ENCODE measurements at places on chromosomes 2 and 18.

GRCh38 chr2:10750610-10751009 is 29.2 kb downstream of the ATP6V1C2 start:
- DNase-seq = no peak
- H3K4me1 ChIP-seq = no peaks in the 10 kb centered on the region
- no peak overlapping the region for H3K4me3 ChIP-seq
- no peaks in the 10 kb centered on the region for H3K27me3 ChIP-seq
- no peak overlapping the region for H3K27ac ChIP-seq

GRCh38 chr2:197238043-197238365 is 72.6 kb downstream of the ANKRD44 start:
- H3K36me3 ChIP-seq = no peaks in the 10 kb centered on the region
- no peak overlapping the region for H3K4me3 ChIP-seq
- H3K27me3 ChIP-seq = no peaks in the 10 kb centered on the region
- DNase-seq = no peak

GRCh38 chr18:45828917-45829811 is 3.7 kb downstream of the SIGLEC15 start:
- no peaks in the 10 kb centered on the region for H3K27me3 ChIP-seq
- DNase-seq = no peak
- no peak overlapping the region for H3K4me3 ChIP-seq
- no peak overlapping the region for H3K27ac ChIP-seq

GRCh38 chr2:37634914-37635503 is 36.4 kb downstream of the CDC42EP3 start:
- H3K4me3 ChIP-seq = no peak overlapping the region
- no peaks in the 10 kb centered on the region for H3K4me1 ChIP-seq
- no peaks in the 10 kb centered on the region for H3K27me3 ChIP-seq
- no peak overlapping the region for H3K27ac ChIP-seq
- no peaks in the 10 kb centered on the region for H3K36me3 ChIP-seq
- no peak for DNase-seq

GRCh38 chr2:100990166-100990565 is 11.9 kb upstream of the RPL31 start:
- H3K27ac ChIP-seq = no peak overlapping the region
- H3K36me3 ChIP-seq = no peaks in the 10 kb centered on the region
- H3K27me3 ChIP-seq = no peaks in the 10 kb centered on the region
- no peak for DNase-seq
- H3K4me1 ChIP-seq = no peaks in the 10 kb centered on the region

GRCh38 chr2:169065864-169066517 is 3.4 kb upstream of the DHRS9 start:
- no peak overlapping the region for H3K27ac ChIP-seq
- DNase-seq = no peak
- no peaks in the 10 kb centered on the region for H3K4me1 ChIP-seq
- H3K27me3 ChIP-seq = no peaks in the 10 kb centered on the region
- no peaks in the 10 kb centered on the region for H3K36me3 ChIP-seq
- no peak overlapping the region for H3K4me3 ChIP-seq

- no peak for DNase-seq
- H3K27ac ChIP-seq = no peak overlapping the region
- H3K4me1 ChIP-seq = no peaks in the 10 kb centered on the region
- H3K27me3 ChIP-seq = no peaks in the 10 kb centered on the region
- H3K4me3 ChIP-seq = no peak overlapping the region
Measured at GRCh38 chr2:68384485-68385107, 19.5 kb downstream of the PLEK start.

- H3K27me3 ChIP-seq = no peaks in the 10 kb centered on the region
- H3K4me3 ChIP-seq = no peak overlapping the region
- no peaks in the 10 kb centered on the region for H3K36me3 ChIP-seq
Measured at GRCh38 chr2:236769981-236770671, 200.5 kb downstream of the ACKR3 start.

GRCh38 chr2:152335726-152336118 is 748 bp downstream of the FMNL2 start:
- H3K4me3 ChIP-seq = peak overlapping the region; percentile 69
- H3K4me1 ChIP-seq = peaks cover 33% of the 10 kb centered on the region
- H3K36me3 ChIP-seq = no peaks in the 10 kb centered on the region
- no peak overlapping the region for H3K27ac ChIP-seq
- DNase-seq = no peak

GRCh38 chr2:75403991-75404428 is 156.7 kb downstream of the EVA1A start:
- H3K4me3 ChIP-seq = no peak overlapping the region
- peak; percentile 82 for DNase-seq
- H3K27me3 ChIP-seq = no peaks in the 10 kb centered on the region
- peaks cover 27% of the 10 kb centered on the region for H3K4me1 ChIP-seq

- no peak overlapping the region for H3K4me3 ChIP-seq
- no peak overlapping the region for H3K27ac ChIP-seq
- DNase-seq = peak; percentile 46
- no peaks in the 10 kb centered on the region for H3K36me3 ChIP-seq
Measured at GRCh38 chr18:79200546-79201268, 131.5 kb downstream of the ATP9B start.

- peak; percentile 88 for DNase-seq
- H3K27me3 ChIP-seq = no peaks in the 10 kb centered on the region
- H3K4me3 ChIP-seq = 0 out of 2 replicates have a peak overlapping the region, but pooled peaks have one; percentile 4
- H3K27ac ChIP-seq = peak overlapping the region; percentile 78
Measured at GRCh38 chr18:39591649-39592048, 2026.1 kb upstream of the CELF4 start.

DNA sequence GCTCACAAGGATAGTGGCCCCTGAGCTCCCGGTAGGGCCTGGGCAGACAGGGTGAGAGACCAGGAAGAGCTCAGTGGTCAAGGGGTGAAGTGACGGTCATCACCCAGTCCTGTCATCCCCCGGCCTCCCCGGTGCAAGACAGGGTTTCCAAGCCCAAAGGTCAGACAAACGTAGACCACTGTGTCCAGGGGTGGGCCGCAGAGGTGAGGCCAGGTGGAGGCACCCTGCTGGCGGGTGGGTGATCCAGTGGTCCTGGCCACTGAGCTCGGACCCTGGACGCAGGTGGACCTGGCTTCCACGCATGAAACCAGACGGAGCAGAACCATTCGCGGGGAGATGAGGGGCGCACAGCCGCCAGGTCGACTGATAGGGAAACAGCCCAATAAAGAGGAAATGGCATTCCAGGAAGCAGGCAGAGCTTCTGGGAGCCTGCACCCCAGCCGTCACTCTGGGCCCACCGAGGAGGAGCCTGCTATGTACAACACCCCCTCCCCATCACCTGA is 14.4 kb upstream of the SNED1 start:
- no peak overlapping the region for H3K4me3 ChIP-seq
- no peak for DNase-seq
- no peak overlapping the region for H3K27ac ChIP-seq

- no peaks in the 10 kb centered on the region for H3K4me1 ChIP-seq
- no peak for DNase-seq
- H3K4me3 ChIP-seq = no peak overlapping the region
Measured at GRCh38 chr18:29652797-29653196, 1389.7 kb downstream of the DSC3 start.

DNA sequence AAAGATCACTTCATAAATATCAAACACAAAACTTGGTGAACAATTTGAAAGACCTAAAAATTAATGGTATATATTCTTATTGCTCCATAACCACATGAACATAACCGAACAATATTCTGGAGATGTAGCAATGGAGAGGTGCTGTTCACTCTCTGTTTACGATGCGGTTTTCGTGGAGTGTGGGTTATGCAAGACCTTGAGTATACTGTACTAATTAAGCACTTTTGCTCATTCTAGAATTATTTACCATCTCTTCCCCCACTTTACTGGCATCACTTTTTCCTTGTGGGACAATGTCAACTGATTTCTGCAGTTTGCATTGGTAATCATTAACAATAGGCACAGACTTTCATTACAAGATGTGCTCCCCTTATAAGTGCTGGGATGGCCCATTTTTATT is 97.6 kb downstream of the RAPH1 start:
- no peaks in the 10 kb centered on the region for H3K27me3 ChIP-seq
- H3K27ac ChIP-seq = no peak overlapping the region
- DNase-seq = no peak
- H3K4me1 ChIP-seq = no peaks in the 10 kb centered on the region
- no peak overlapping the region for H3K4me3 ChIP-seq

DNA sequence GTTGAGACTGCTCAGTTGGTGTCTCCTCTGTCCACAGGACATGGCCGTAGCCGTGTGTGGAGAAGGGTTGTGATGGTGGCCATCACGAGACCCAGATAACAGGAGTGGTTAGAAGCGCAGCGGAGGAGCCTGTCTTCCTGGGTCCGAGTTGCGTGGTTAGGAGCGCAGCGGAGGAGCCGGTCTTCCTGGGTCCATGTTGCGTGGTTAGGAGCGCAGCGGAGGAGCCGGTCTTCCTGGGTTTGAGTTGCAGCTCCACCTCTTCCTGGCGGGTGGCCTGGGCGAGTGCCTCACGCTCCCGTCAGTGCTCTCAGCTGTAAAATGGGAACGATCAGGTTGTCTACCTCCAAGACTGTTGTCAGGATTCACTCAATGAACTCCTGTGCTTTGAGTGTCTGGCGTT is 176.2 kb downstream of the GBX2 start:
- no peaks in the 10 kb centered on the region for H3K36me3 ChIP-seq
- H3K27ac ChIP-seq = no peak overlapping the region
- H3K27me3 ChIP-seq = no peaks in the 10 kb centered on the region
- DNase-seq = no peak

DNA sequence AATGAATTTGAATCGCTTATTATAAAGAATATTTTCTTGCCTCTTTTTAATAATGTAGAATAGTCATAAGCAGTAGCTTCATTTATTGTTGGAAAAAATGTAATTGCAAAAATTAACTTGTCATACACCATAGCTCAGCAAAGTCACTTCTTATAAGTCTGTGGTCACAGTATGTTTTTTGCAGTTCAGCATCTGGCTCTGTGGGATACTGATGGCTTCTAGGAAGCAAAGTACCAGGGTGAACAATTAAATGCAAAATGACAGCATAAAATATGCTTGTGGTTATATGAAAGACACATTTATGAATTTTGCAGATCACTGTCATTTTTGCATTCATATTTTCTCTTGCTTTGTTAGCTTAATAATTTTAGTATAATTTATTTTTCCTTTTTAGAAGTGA is 116.5 kb downstream of the ZNF407 start:
- no peaks in the 10 kb centered on the region for H3K36me3 ChIP-seq
- H3K4me3 ChIP-seq = no peak overlapping the region
- no peak overlapping the region for H3K27ac ChIP-seq
- H3K27me3 ChIP-seq = no peaks in the 10 kb centered on the region
- no peak for DNase-seq

- H3K4me3 ChIP-seq = no peak overlapping the region
- H3K36me3 ChIP-seq = no peaks in the 10 kb centered on the region
- H3K27ac ChIP-seq = no peak overlapping the region
- H3K27me3 ChIP-seq = no peaks in the 10 kb centered on the region
- DNase-seq = no peak
Measured at GRCh38 chr18:63784787-63785452, 9.7 kb downstream of the SERPINB7 start.

- no peaks in the 10 kb centered on the region for H3K4me1 ChIP-seq
- no peak overlapping the region for H3K4me3 ChIP-seq
- H3K36me3 ChIP-seq = no peaks in the 10 kb centered on the region
- no peak overlapping the region for H3K27ac ChIP-seq
- DNase-seq = no peak
Measured at GRCh38 chr2:154368153-154368552, 330.3 kb upstream of the KCNJ3 start.

- H3K27me3 ChIP-seq = no peaks in the 10 kb centered on the region
- H3K4me1 ChIP-seq = peaks cover under 1% of the 10 kb centered on the region
- DNase-seq = no peak
Measured at GRCh38 chr2:160610041-160610440, 116.4 kb upstream of the RBMS1 start.

DNA sequence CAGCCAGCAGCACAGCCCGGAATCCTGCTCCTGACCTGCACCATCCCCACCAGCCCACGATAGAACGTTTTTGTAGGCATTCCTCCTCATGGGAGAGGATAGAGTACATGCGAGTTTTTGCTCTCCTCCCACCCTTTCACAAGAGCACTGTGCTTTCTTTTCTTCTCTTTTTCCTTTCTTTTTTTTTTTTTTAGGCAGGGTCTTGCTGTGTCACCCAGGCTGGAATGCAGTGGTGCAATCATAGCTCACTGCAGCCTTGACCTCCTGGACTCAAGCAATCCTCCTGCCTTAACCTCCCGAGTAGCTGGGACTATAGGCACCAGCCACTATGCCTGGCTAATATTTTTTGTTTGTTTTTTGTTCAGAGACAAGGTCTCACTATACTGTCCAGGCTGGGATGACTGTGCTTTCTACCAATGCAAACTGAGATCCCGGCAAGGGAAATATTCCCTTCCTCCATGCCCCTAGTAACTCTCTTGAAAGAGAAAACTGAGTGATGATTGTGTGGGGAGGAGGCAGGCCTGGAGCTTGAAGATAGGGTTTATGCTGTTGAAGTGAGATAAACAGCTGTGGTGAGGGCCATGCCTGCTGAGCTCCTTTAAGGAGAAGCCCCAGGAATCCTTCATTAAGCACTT is 82.6 kb upstream of the TXNDC2 start:
- H3K27ac ChIP-seq = 0 out of 2 replicates have a peak overlapping the region, but pooled peaks have one; percentile 65
- no peaks in the 10 kb centered on the region for H3K27me3 ChIP-seq
- H3K4me1 ChIP-seq = peaks cover 21% of the 10 kb centered on the region

DNA sequence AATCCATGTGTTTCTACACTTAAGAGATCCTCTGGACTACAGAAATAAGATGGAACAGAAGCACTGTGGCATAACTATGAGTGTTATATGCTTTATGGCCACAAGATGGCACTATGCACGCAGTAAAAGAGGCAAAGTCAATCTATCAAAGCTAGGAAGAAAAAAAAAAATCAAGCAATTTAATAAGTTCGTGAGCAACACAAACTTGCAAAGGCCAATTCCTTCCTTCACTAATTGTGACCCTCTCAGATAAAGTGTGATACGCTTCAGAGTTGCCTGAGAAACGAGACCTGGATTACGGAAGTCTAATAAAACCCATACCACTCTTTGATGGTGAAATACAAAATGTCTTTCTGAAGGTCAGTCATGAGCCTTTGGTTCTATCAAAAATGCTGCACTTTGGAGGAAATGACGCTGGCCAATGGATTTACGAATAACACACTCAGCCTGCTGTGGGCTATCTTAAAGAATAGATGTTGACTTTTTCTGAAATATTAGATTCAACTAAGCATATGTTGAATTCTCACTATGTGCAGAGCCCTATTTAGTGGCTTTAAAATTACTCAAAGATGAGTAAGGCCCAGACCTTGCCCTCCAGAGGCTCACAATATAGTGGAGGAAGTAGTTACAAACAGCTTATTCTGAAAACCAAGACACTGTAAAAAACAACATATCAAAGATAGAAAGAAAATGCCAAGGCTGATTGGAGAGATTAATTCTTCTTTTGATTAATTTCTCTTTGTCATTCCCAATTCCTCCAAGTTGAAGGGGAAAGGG is 35.5 kb upstream of the TTR start:
- H3K4me1 ChIP-seq = 0 out of 2 replicates have a peak, but pooled peaks cover 7% of the 10 kb centered on the region
- no peaks in the 10 kb centered on the region for H3K36me3 ChIP-seq
- no peaks in the 10 kb centered on the region for H3K27me3 ChIP-seq
- H3K27ac ChIP-seq = no peak overlapping the region
- no peak overlapping the region for H3K4me3 ChIP-seq

- DNase-seq = no peak
- H3K27ac ChIP-seq = no peak overlapping the region
- H3K4me1 ChIP-seq = no peaks in the 10 kb centered on the region
- no peaks in the 10 kb centered on the region for H3K27me3 ChIP-seq
- no peaks in the 10 kb centered on the region for H3K36me3 ChIP-seq
Measured at GRCh38 chr2:36307441-36307840, 48.1 kb upstream of the CRIM1 start.

GRCh38 chr2:219109471-219109870 is 48.8 kb upstream of the IHH start:
- no peaks in the 10 kb centered on the region for H3K4me1 ChIP-seq
- peak; percentile 84 for DNase-seq
- H3K4me3 ChIP-seq = no peak overlapping the region
- H3K27me3 ChIP-seq = no peaks in the 10 kb centered on the region

GRCh38 chr2:78845664-78846185 is 179.8 kb upstream of the REG3G start:
- no peak overlapping the region for H3K27ac ChIP-seq
- no peak overlapping the region for H3K4me3 ChIP-seq
- peaks cover 15% of the 10 kb centered on the region for H3K27me3 ChIP-seq
- no peaks in the 10 kb centered on the region for H3K4me1 ChIP-seq
- no peaks in the 10 kb centered on the region for H3K36me3 ChIP-seq

Data from GM23338 (cell line).